ENCODE measurements at places on chromosomes 5 and 9.

DNA sequence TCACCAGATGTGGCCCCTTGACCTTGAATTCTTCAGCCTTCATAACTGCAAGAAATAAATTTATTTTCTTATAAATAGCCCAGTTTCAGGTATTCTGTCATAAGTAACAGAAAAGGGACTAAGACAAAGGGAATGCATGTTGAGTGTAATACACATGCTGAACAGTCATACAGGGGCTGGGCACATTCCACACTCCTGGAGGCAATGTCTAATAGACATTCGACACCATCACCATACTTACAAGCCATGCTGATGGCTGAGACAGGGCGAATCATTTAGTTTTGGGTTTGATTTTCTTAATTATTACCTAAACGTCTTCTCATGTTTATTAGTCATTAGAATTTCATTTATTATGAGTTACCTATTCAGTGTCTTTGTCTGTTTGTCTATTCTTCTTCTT is 68.5 kb downstream of the TENT4A start:
- DNase-seq = no peak

DNA sequence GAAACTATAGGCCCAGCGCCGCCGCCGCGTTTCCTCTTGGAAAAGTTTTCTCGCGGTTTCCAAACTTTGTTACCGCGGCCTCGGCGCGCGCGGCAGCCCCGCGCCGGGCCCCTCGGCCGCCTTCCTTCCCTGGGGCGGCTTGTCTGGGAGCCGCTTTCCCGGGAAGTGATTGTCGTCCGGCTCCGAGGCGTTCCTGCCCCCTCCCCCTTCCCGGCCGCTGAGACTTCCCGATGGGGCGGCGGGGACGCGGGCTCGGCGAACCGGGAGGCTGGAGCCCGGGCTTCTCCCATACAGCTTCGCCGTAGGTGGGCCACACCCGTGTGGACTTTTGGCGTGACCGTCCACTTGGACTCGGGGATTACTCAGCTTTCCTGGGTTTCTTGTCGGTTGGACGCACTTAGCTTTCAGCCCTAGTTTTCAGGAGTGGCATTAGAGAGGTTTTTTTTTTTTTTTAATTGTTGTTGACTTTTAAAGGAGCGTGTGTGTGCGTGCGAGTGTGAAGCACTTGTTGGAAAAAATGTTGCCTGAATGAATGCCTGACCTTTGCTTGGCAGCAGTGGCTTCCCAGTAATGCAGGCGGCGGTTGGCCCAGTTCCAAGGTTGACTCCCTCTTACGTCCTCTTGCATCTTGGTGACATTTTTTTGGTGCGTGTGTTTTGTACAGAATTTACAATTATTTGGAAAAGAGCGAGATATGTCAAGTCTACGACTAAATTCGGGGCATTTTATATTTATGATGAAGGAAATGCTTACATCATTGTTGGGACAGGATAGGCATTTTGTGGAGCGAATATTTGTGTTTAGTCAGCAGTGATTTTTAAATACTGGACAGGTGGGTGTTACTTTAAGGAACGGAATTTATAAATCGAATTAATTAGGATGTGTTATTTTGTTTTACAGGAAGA is 821 bp downstream of the CTNNA1 start:
- DNase-seq = peak; percentile 90

- no peak for DNase-seq
These were observed 287.8 kb downstream of the MTRR start for GRCh38 chr5:8156706-8157105.

GRCh38 chr9:84758817-84759216 is 89.3 kb downstream of the NTRK2 start:
- no peak for DNase-seq

DNA sequence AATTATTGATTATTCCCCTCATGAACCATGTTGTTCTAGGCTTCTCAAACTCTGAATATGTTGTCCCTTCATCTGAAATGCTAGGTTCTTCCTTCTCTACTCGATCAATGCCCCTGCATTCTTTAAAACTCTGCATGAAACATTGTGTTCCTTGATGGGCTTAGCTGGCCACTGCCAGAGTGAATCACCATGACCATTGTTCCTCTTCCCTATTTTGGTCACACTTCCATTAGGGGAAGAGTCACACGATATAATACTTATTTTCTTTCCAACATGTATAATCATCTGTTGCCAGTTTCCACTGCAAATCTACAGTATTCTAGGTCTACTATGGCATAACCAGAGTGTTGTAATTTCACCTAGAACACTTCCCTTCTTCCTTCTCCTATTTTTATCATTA is 247.9 kb downstream of the TRPM3 start:
- no peak for DNase-seq

GRCh38 chr5:145471831-145472612 is 363.1 kb downstream of the PRELID2 start:
- DNase-seq = peak; percentile 51

- DNase-seq = peak; percentile 48
These were observed 507.6 kb downstream of the CETN3 start for GRCh38 chr5:89901983-89902382.

DNA sequence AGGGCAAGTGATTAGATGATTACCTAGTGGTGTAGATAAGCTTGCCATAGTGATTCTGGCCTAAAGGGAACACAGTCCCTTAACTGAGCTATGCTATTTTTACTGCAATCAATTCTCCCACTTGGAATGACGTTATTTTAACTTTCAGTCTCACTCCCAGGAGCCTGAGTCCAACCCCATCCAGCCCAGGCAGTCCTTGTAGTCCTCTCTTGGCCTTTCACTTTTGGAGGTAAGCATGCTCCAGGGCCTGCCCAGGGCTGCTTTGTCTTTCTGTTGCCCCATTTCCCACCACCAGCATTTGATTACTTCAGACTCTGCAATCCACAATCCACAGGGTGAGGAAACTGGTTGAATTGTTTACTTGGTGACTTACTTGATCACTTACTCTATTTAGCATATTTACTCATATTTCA is 233.0 kb downstream of the CD180 start:
- peak; percentile 33 for DNase-seq

DNA sequence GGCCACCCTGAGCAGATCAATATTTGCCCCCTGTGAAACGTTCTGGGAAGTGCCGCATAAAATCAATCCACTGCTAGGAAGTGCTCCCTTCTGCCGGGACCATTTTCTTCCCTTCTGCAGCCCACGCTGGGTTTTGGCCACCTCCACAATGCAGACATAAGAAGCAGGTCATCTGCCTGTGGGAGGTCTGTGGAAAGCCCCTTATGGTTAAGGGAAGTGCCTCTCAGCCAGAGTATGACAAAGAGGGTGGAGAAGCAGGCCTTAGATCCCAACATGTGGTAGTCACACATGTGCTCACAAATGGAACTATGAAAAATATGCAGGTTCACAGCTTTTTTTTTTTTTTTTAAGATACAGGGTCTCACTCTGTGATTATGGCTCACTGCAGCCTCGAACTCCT is 82.8 kb downstream of the SLC1A3 start:
- DNase-seq = no peak

- DNase-seq = no peak
These were observed 42.1 kb downstream of the PCDH1 start for GRCh38 chr5:141835928-141836670.

- DNase-seq = no peak
These were observed 302.6 kb downstream of the KIF4B start for GRCh38 chr5:155316070-155316714.

- no peak for DNase-seq
These were observed 152.3 kb downstream of the HSD17B3 start for GRCh38 chr9:96149533-96150280.

DNA sequence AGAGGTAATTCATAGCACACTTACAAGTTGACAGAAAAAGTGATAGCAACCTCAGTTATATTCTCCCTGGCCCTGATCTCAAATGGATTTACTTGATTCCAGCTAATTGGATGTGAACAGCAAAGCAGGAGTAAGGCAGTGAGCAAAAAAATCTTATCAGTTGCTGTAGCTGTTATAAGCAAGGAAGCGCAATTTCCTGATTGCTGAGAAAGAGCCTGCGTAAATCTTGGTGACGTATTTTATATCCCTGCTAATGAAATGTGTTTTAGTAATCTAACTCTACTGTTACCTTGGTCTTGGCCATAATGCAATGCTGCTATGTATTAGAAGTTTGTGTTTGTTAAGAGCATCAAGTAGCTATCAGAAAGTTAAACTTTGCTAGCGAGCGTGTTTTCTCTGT is 661.2 kb upstream of the SEMA6A start:
- DNase-seq = no peak

GRCh38 chr5:180786531-180787398 is 15.8 kb downstream of the MGAT1 start:
- DNase-seq = no peak

- no peak for DNase-seq
These were observed 108.5 kb downstream of the C9orf152 start for GRCh38 chr9:110099236-110100095.

DNA sequence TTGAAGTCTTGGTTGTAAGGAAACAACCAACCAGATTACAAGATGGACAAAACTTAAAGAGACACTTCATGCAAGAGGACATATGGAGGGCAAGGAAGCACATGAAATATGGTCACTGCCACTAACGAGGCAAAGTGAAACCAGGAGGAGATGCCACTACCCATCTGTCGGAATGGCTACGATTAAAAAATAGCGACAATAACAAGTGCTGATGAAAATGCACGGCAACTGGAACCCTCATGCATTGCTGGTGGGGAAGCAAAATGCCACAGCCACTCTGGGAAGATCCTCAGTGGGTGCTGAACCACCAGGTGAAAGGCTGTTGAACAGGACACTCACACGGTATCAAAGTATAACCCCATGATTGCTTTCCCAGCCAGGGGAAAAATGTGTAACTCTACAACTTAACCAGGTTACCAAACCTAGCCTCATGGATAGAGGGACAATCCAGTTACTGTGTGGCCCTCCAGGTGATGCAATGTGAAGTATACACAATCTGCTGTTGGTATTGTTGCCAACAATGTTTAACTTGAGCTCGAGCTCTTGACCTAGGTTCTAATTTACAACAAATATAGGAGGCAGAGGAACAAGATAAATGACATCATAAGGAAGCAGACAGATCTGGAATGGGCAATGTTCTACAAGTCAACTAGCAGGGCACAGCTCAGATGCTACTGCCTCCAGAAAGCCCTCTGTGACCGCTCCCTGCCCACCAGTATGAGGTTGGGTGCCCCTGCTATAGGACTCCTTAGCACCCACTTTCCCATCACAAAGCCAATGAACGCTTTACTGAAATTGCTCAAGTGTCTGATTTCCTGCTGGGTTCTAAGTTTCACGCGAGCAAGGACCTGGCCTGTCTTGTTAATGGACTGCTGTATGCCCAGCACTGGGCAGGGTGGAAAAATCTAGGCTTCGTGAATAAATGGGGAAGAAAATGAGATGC is 25.8 kb downstream of the SH3PXD2B start:
- no peak for DNase-seq

GRCh38 chr5:145220481-145220880 is 614.7 kb downstream of the PRELID2 start:
- no peak for DNase-seq

DNA sequence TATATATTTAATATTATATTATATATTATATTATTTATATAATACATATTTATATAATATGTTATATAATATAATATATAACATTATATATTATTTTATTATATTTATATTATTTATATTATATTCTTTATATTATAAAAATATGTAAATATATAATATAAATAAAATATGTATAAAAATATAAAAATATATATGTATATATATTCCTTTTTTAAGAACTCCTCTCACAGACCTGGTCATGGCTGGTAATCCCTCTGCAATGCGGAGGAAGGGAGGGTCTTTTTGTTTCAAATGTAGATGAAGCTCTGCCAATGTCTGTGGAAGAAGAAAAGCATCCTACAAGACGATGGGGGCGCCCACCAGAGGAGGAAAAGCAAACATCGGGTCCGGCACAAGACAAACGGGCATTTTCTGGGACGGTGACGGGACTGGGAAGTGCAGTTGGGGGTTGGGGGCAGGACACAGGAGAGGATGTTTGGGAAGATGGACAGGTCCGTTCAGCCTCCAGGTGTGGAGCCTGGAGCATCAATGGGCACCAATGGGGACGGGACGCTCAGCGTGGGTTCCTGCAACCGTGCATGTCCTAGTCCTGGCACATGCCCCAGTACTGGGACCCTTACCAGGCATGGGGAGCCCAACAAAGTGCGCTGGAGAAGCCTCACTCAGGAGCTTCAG is 194.0 kb downstream of the IRX1 start:
- no peak for DNase-seq

DNA sequence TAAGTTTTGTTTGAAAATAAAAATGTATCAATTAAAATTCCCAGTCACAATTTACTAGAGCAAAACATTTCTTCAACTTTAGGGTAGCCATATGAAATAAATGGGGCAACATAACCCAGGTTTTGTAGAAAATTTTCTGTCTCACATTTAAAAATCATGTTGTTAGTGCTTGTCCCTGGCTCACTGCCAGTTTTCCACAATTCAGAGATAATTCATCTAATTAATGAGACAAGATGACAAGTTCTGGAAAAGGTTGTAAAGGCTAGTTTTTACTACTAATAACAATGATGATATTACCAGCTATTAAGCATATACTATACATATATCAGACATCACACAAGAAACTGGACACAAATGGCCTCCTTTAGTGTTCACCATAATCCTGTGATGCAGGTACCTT is 45.9 kb downstream of the MEGF9 start:
- no peak for DNase-seq

DNA sequence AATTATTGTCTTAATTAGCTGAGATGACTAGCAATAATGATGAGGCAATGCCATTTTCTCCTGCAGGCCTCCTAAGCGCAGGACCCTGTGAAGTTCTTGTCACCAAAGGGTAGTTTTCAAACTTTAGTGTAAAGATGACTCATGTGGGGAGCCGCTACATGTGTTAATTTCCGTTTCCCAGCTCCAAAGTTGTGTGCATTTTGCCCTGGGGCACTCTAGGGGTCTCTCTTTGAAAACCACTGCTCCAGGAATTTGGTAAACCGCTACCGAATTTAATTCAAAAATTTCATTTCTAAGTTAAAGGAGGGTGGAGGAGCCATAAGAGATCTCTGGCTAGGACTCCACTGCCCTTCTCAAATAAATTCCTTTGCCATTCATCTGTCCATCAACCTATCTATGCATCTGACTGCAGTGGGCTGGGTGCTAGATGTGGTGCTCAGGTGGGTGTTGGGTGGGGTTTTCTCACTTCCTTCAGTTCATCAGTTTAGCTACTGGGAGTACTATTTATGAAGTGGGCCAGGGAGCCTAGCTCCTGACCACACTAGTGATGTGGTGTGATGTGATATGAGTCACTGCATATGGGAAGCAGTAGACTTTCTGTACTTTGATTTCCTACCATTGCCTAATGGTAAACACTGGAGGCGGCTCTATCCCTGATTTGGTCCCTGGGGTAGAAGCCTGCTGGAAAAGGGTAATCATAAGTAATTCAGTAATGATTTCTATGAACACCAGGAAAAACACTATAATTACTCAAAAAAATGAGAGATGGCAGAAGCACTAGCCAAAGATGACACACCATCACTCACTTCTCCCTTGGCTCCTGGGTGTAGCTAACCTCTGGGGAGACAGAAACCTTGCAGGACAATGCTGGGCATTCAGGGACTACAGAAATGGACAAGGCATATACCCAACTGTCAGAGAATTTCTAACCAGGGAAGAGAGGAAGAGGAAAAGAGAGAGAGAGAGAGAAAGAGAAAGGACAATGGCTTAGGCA is 4.0 kb upstream of the ZSWIM6 start:
- peak; percentile 92 for DNase-seq
